ENCODE measurements at places on chromosomes 2 and 18.

DNA sequence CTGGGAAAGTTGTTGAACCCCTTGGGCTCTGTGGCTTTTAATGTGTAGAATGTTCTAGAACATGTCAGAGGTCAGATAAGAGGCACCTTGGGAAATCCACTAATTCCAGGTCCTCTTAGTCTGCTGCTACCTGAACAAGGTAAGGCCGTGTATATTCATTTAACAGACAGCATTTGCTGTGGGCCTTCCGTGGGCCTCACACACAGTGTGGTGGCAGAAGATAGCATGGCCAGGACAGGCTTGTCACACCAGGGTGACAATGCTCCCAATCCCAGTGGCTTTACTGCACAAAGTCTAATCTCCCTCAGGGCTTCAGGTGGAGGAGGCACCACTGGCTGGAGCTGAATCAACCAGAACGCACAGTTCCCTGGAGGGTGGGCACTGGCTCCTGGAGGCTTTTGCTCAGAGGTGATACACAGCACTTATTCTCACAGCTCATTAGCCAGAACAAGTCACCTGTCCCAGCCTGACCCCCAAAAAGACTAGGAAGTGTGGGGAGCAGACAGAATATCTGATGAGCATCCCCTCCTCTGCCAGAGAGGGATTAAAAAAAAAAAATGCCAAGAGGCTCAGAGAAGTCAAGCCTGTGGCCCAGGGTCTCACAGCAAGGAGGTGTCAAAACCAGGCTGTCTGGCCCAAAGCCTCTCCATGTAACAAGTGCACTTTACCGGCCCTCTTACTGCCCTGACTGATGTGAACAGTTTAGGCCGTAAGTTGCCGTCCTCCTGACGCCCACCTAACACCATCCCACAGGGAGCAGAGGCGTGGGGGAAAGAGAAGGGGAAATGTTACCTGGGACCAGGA, 216.9 kb upstream of the RAB6C start:
- DNase-seq = no peak

- peak; percentile 26 for DNase-seq
Observed at GRCh38 chr2:208373460-208374089, 33.0 kb upstream of the PTH2R start.

DNA sequence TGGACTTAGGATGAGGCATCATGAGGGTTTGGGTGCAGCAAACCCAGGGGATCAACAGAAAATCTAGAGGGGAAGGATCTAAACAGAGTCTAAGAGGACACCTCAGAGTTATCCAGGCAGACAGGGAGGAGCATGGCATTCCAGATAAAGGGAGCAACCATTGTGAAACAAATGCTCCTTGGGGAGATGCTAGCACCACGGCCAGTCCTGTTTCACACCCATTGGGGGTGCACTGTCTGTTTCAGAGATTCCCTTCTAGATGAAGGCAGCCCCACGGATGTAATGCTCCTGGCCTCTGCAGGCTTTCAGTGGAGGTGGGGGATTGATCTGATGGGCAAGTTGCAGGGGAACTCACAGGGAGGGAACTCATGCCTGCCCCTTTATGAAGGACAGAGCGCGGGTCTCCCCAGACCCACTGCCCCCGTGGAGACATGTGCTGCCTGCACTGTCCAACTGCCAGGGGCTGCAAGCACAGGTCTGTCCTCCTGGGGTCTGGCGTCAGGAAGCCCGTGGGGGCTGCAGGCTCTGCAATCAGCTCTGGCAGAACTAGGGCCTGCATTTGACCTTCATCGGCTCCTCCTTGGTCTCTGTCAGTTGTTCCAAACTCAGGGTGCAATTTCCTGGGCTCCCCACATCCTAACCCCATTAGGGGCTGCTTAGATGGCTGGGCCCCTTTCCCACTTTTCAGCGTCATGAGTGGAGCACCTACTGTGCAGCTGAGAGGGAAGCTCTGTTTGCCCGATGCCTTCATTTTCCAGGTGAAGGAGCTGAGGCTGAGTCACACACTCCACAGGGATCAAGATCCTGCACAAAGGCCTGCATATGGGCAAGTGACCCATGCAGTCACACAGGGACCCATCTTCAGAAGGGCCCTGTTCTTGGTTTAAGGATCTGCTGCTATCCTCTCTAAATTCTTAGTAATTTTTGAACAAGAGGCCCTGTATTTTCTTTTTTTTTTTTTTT, 163.4 kb downstream of the ARL4C start:
- no peak for DNase-seq

DNA sequence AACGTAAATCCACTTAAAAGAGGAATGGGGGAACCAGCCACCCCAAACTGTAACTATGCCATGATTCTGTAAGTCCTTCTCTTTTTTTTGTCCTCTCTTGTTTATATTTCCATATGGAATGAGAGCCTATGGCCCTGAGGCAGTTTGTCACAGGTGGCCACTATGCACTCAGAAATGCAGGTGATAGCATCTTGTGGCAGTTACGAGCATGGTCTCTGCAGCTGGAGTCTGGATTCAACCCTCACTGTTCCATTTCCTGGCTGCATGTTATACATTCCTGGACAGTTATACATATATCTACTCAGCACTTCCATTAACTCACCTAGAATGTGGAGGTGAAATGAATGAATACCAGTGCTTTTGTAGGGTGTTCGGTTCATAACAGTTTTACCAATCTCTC, 291.5 kb upstream of the FANCL start:
- DNase-seq = no peak

- DNase-seq = no peak
Observed at GRCh38 chr2:1483551-1483950, 70.3 kb downstream of the TPO start.

GRCh38 chr2:24115057-24115456, 8.1 kb downstream of the PFN4 start:
- no peak for DNase-seq

DNA sequence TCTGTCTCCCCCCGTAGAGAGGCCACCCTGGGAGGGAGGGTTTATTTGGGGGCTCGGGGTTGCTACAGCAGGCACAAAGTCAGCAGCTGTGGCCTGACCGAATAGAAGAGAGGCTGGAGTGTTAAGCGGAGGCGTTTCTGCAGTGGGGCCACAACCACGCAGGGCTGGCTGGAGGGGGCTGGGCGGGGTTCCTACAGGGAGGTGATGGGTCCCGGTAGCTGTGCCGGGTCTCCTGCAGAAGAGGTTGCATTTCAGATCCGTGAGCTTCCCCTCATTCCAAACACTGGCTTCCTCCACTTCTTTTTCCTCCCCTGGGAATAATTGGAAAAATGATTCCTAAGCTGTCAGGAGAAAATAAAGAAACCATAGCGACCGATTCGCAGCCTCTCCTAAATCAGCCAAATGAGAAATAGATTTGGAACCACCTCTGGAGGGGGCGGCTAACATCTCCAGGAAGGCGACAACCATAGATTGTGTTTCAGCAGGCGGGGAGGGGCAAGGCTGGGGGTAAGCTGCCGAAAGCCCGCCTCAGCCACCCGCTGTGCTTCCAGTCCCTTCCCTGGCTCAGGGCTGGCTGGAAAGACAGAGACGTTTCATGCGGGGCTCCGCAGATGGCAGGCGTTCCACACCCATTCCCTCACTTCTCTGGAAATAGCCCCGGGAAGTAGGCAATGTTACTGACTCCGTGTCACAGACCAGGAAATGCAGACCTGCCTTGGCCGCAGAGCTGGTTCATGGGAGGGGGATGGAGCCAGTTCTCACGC, 85.6 kb upstream of the TAF1B start:
- DNase-seq = no peak

DNA sequence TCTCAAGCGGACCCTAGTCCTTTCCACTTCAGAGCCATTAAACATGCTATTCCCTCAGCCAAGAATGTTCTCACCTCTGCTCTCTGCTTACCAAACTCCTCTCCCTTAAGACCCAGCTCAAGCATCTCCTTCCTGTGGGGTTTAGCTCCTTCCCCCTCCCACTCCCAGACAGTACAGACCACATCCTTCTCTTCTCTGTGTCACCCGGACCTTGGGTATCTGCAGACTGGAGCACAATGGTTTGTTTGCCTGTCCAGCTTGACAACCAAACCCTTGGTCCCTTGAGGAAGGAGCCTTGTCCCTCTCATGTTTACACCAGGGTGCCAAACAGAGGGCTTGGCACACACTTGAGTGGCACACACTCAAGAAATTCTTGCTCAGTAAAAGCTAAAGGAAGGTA, 4.1 kb upstream of the CD8A start:
- no peak for DNase-seq

DNA sequence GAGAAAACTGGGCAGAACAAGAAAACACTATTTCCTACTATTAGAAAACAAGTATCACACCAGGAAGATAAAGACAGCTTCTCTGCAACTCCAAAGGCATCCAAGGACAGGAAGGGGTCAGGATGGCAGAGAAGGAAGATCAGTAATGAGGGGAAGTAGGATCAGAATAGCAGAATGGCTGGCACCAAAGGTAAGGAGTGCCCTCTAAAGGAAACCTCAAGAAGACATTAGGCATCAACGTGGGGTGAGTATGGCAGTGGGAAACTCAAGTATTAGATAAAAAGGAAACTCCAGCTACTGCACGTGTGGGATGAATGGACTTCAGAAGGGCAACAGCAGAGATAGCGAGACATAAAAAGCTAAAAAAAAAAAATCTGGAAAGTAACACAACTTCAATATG, 25.9 kb downstream of the HDLBP start:
- no peak for DNase-seq

GRCh38 chr2:160910681-160911080, 249.5 kb upstream of the TANK start:
- DNase-seq = no peak
